Right forelimb (tissue), 1 donor: ENCODE measurements at places on chromosomes 4 and X.

GRCh38 chrX:114635986-114636385 is 52.1 kb downstream of the HTR2C start:
- DNase-seq = no peak

- DNase-seq = no peak
Observed at GRCh38 chrX:136250191-136251040, 784 bp downstream of the MAP7D3 start.

DNA sequence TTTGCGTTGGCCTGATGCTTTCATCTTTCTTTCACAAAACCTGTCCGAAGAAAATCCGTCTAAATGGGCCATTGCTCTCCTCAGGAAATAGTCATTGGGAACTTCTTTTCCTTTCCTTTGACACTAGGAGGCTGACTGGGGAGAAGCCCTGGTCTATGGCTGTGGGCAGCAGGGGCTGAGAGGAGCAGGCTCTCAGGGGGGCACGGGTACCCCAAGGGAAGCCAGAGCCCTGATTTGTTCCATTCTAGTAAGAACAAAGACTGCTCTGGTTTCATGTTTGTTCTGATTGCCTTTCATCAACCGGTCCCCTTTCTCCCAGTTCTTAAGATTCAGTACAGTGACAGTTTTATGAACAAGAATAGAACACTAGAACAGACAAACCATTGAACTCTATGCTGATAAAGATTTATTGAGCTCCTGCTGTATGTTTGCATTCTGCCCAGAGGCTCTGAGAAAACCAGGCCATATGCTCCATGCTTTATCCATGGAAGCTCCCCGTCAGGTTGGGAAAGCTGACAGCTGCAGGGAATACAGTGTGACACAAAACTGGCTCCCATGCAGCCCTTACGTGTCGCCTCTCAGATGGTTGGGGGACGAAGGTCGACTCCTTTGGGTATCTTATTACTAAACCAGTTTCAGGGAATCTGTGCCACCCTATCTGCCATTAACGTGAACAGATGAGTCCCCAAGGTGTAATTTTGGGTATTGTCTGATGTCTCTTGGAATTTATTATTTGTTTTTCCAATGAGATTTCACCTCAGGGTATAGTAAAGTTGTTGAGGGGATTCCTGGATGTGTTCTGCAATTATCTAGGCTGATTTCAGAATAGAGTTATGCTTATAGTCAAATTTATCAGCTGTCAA is 72.4 kb upstream of the MSANTD1 start:
- no peak for DNase-seq

DNA sequence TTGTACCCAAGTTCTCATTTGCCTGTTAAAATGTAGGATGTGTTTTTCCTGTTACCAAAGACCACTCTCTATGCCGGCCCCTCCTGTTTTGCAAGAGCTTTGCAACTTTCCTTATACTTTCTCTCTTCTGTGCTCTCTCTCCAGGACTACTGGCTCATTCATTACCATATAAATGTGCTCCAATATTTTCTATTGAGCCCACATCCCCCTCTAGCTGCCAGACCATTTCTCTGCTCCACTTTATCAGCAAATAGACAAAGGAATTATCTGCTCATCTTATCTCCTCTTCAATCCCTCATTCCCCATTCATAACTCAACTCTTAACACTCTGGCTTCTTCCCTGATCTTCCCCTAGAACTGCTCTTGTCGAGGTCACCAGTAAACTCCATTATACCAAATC is 33.6 kb downstream of the RPGR start:
- no peak for DNase-seq

DNA sequence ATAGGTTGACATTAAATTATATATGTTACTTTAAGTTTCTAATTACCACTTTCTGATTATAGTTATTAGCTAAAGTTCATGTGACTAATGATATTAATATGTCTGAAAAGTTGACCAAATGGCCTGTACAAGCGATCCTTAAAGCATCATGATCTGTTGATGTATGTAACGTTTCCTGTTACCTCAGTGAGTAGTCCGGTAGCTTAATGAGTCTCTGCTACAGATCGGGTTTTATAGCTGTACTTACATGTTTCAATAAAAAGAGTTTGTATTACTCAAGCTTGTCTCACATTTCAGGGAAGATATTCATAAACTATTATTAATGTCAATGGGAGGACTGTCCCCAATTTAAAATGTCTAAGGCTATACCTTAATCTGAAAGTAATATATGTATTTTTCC is 246.3 kb downstream of the PPP3CA start:
- DNase-seq = no peak

GRCh38 chr4:53132132-53132891 is 233.5 kb downstream of the SCFD2 start:
- DNase-seq = no peak

GRCh38 chr4:170374770-170375169 is 285.0 kb upstream of the AADAT start:
- no peak for DNase-seq

DNA sequence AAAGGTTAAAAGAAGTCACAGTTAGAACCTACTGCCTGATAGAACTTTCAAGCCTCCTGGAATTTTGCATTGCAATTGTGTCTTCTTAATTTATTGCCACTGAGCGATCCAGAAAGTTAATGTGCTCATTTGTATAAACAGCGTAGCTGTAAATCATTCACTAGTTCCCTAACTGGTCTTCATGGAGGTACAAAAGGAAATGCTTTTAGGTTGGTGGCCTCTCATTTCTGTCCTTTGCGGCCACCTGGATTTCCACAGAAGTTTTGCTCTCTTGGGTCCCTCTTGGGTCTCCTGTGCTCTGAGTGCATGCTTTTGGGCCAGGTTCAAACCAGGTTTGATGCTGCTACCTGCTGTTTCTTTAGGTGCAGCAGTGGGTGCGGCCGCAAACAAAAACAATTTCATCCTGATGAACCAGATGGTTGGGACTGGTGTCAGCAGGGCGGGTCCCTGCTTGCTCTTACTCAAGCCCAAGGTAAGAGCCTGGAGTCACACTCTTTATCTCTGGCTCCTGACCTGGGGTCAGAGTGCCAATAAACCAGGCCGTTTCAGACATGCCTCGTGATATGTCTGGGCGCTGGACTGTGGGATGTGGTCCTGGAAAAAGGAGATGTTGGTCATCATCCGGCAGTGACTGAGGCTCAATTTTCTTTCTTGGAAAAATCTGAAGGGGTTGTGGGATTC is 270.1 kb downstream of the PTTG2 start:
- DNase-seq = no peak

- no peak for DNase-seq
Observed at GRCh38 chr4:96952610-96953009, 1112.7 kb downstream of the PDHA2 start.

DNA sequence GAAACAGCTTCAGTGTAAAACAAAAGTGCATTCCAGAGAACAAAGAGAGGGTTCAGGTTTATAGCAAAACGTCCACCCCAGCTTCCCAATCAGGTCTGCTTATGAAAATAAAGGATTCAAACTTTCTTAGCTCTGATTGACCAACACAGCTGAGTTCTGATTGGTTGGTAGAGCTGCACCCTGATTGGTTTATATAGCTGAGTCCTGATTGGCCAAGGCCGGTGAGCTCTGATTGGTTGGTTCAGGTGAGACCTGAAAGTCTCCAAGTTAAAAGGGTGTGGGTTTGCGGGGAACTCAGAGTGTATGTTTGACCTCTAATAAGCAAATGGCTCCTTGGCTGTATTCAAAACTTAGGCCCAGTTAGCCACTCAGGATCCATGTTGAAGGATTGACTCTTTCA is 20.9 kb downstream of the CLRN2 start:
- no peak for DNase-seq

DNA sequence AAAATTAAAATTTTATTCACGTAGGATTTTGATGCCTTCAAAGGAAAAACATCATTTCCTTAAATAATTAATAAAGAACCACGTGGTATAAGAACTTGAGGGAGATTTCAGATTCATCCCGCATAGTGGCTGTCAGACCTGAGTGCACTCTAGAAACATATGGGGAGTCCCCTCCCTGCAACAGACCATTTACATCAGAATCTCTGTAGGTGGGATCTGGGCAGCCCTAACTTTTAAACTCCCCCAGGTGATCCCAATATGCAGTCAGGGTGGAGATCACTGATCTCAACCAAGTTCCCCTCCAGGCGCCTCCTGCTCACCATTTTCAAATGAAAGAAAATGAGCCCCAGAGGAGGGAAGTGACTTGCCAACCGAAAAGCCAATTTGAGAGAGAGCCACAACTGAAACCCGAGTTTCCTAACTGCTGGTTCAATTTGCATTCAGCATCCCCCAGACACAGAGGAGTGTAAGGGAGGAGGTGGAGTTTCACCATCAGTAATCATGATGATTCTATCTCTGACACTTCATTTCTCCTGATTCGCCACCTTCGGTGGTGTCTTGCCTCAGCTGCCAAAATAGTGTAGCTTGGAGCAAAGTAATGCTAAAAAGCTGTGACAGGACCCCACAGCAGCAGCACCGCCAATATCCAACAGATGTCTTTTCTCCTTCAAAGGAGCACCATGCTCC is 11.4 kb downstream of the RNF150 start:
- DNase-seq = no peak

- DNase-seq = no peak
Observed at GRCh38 chrX:24355095-24355494, 5.3 kb upstream of the SUPT20HL1 start.

DNA sequence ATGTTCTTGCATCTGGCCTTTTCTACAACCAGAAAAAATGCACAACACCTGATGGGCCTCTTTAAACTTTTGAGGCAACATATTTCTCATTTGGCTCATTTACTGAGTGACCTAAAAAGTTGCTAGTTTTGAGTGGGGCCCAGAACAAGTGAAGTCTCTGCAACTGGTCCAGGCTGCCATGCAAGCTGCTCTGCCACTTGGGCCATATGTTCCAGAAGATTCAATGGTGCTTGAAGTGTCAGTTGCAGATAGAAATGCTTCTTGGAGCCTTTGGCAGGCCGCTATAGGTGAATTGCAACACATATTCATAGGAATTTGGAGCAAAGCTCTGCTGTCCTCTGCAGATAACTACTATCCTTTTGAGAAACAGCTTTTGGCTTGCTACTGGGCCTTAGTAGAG is 66.4 kb upstream of the RLIM start:
- no peak for DNase-seq

GRCh38 chrX:13875572-13875971 is 58.7 kb upstream of the GPM6B start:
- DNase-seq = no peak

GRCh38 chr4:8472689-8473197 is 32.2 kb downstream of the TRMT44 start:
- peak; percentile 64 for DNase-seq

DNA sequence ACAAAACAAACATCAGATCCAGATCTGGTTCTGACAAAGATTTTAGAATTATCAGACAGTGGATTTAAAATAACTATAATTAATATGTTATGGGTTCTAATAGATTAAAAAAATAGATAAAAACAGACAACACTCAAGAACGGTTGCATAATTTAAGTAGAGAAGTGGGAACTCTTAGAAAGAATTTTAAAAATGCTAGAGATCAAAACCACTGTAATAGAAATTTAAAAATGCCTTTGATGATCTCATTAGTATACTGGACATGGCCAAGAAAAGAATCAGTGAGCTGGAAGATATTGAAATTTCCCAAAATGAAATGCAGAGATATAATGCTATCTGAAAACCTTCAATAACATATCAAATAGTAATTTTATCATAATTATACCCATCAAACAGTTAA is 28.3 kb upstream of the DYNLT3 start:
- DNase-seq = no peak

GRCh38 chr4:88735564-88735963 is 37.9 kb upstream of the NAP1L5 start:
- DNase-seq = no peak
